ENCODE measurements at places on chromosomes 7 and 10. TPM values are rescaled to one million over a fixed set of nuclear protein-coding genes. Genes with fewer than 3 reads are reported as not detected.

OR6V1 gene
- total RNA-seq, result not detected

PTER gene
- 11.3 TPM for total RNA-seq

C10orf88 gene
- 6.2 TPM for total RNA-seq

AKR1D1 gene
- not detected for total RNA-seq

ASB15 gene
- not detected for total RNA-seq

FXYD4 gene
- not detected for total RNA-seq

MOGAT3 gene
- not detected for total RNA-seq

ZNF786 gene
- 5.3 TPM for total RNA-seq

TMEM176A gene
- total RNA-seq, result not detected

MEOX2 gene
- not detected for total RNA-seq

FOXI2 gene
- total RNA-seq, result not detected

INTS15 gene
- 17.7 TPM for total RNA-seq

SFRP5 gene
- not detected for total RNA-seq

GRM3 gene
- total RNA-seq, result not detected

HOXA11 gene
- total RNA-seq, result 1.3 TPM

SMKR1 gene
- total RNA-seq, result not detected
